AG10803 (cell line): ENCODE measurements at places on chromosomes 1 and 21.

DNA sequence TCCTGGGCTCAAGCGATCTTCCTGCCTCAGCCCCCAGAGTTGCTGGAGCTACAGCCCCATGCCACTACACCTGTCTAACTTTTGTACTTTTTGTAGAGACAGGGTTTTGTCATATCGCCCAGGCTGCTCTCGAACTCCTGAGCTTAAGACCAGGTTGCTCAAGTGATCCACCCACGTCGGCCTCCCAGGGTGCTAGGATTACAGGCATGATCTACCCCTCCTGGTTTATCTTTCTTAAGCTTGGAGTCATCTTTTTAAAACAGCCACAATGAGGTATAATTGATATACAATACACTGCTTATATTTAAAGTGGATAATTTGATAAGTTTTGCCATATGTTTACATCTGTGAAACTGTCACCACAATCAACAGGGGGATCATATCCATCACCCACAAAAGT lies 25.4 kb upstream of the WDR26 start:
- no peak for DNase-seq

DNA sequence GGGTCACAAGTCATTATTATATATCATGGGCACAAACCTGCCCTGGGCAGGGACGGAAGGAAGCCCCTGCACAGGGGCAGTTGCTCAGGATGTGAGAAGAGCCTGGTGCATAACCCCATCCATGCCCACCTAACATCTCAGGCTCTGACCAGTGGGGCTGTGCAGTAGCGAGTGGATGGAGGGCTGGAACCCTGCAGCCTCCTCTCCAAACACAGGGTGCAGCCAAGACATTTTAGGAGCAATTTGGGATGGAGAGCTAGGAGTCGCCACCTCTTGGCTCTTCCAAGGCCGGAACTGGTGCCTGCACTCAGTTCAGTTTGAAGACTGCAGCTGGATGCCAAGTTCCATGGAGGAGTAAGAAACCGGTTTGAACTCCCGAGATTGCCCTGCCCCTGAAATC lies 2.8 kb downstream of the MX1 start:
- no peak for DNase-seq

- DNase-seq: peak; percentile 15
These were observed 64.2 kb upstream of the CR2 start for GRCh38 chr1:207389728-207390464.

DNA sequence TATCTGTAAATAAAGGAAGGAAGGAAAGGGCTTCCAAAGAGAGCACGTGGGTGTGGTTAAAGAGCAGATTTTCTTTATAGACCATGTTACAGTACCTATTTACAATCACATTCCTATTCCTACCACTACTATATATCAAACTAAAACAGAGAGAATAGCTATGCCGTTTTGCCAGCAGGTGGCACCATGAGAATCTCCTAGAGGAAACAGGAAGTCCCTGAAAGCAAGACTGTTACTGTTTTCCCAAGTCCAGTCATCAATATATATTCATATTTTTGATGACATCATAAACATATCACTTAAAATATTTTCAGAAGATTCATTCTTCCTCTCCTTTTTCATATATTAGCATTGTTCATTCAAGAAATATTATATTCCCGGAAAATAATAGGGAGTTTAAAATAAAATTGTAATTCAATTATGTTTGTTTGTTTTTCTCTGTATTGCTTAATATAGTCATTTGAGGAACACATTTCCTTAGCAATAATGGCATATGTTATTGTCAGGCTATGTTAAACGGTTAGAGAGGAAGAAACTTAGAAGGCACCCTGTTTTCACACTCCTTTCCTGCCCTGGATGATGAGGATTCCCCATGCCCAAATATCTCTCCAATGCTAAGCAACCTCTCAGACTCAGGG lies 6.6 kb downstream of the CCDC190 start:
- DNase-seq: peak; percentile 72

- DNase-seq: no peak
These were observed 20.9 kb downstream of the SLC26A9 start for GRCh38 chr1:205922314-205922713.

DNA sequence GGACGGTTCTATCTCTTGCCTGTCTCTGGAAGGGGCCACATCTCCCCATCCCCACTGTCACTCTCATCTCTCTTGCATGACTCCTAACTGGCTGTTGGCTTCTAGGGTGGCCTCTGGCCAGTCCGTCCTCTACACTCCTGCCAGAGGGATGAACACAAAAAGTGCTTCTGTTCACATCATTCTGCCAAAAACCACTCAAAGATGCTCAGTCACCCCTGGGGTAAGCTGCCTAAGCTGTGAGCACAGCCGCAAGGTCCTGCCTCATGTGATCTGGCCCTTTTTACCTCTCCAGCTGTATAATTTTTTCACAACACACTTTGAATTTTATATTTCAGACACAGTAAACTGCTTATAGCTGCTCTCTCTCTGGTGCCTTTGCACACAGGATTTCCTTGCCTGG lies 97.6 kb upstream of the CD34 start:
- no peak for DNase-seq

GRCh38 chr21:45768011-45768739 lies 124.7 kb downstream of the PCBP3 start:
- DNase-seq: peak; percentile 41

DNA sequence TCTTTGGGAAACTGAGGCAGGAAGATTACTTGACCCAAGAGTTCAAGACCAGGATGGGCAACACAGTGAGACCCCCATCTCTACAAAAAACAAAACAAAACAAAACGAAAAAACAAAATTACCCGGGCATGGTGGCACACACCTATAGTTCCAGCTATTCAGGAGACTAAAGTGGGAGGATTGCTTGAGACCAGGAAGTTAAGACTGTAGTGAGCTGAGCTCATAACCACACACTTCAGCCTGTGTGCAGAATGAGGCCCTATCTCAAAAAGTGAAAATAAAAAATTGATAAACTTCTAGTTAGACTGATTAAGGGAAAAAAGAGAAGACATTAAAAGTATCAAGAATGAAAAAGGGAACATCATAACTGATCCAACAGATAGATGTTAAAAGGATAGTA lies 154.0 kb downstream of the RHOU start:
- DNase-seq: no peak

GRCh38 chr1:223230161-223230881 lies 87.3 kb upstream of the TLR5 start:
- peak; percentile 92 for DNase-seq

- DNase-seq: no peak
These were observed 6.9 kb upstream of the KNCN start for GRCh38 chr1:46558141-46558963.

DNA sequence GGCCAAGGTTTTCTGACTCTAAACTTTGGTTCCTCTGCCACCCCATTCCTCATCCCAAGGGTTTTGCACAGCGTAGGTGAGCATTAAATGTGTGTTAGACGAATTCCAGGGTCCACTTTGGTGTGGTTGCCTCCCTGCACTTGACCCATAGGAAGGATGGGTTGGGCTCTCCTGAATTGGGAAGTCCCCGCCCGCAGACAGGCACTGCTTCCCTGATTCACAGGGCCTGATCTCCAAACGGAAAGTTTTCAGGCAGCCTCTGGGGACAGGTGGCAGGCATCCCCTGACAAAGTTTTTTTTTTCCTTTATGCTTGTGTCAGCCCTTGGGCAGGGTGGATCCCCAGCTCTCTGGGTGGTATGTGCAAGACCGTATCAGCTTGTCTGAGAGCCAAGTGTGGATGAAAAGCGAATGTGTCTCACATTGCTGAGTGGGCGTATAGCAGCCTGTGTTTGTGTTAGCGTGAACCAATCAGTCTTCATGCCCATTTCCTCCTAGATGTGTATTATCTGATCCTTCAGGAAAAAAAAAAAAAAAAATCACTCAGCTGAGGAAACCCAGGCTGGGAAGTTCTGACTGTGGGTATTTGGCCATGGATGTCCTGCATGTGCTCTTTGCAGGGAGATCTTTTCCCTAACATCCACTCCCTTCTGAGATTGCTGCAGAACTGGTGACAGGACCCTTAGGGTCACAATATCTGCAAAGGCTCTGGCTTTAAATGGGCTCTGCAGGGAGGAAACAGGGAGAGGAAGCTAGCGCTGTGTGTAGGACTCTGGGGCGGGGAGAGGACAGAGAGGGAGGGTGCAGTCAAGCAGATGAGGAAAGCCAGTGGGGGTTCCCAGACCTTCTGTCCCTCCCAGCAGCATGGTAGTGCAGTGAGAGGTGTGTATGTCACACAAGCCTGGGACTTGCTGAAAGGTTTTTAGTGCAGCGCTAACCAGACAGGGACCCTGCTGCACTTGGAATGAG lies 42.2 kb upstream of the TRABD2B start:
- no peak for DNase-seq

- no peak for DNase-seq
These were observed 125.1 kb downstream of the CRB1 start for GRCh38 chr1:197393105-197393504.

DNA sequence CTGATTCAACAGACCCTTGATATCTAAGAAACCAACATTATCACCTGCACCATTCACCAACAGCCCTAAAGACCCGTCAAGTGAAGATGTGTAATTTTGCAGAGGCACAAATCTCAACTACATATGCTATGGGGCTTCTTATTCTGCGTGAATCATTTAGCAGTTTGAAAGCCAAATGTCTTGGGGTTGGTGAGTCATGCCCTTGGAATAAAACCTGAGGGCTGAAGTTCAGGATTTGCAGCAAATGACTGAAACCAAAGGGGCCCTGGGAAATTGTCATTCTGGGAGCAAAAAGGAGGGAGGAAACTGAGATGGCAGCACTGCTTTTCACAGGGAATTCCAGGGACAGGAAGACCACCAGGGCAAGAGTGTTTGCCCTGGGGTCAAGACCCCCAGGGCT lies 79.2 kb upstream of the TNR start:
- peak; percentile 54 for DNase-seq

DNA sequence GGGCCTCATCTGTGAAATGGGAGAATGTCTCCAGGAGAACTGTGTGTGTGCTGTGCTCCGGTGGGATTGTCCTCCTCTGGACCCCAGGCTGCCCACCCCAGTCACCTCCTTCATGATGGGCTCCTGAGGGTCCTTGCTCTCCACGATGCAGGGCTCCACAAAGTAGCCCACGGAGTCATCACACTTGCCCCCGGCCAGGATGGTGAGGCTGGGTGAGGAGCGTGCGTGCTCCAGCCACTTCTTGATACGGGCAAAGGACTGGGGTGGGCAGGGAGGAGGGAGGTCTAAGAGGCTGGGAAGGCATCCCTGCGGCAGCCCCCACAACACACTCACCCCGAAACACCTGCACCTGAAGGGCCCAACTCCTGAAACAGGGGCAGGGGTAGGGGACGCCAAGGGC lies 16.8 kb upstream of the TAS1R2 start:
- DNase-seq: no peak

- no peak for DNase-seq
These were observed 230.1 kb upstream of the MAP1LC3C start for GRCh38 chr1:242228991-242229390.

- no peak for DNase-seq
These were observed 11.3 kb downstream of the HJV start for GRCh38 chr1:146010126-146010738.
